Skin of body (tissue), 3 donors: ENCODE measurements at places on chromosomes 7 and 10. TPM values are rescaled to one million over a fixed set of nuclear protein-coding genes. Genes with fewer than 3 reads are reported as not detected.

The TMEM184A gene
- total RNA-seq: 7.7 TPM

The SYT15 gene
- total RNA-seq: 0.79 TPM

The ARMC3 gene
- total RNA-seq: not detected

- peak; percentile 34 for DNase-seq
Observed at GRCh38 chr7:4613846-4614548, 68.1 kb upstream of the FOXK1 start.

The CPA2 gene
- not detected for total RNA-seq

The ZSCAN21 gene
- total RNA-seq: 8.4 TPM

- no peak for DNase-seq
Observed at GRCh38 chr7:75835688-75836285, 22.2 kb upstream of the CCL24 start.
